ENCODE measurements at places on chromosomes 5 and 9.

DNA sequence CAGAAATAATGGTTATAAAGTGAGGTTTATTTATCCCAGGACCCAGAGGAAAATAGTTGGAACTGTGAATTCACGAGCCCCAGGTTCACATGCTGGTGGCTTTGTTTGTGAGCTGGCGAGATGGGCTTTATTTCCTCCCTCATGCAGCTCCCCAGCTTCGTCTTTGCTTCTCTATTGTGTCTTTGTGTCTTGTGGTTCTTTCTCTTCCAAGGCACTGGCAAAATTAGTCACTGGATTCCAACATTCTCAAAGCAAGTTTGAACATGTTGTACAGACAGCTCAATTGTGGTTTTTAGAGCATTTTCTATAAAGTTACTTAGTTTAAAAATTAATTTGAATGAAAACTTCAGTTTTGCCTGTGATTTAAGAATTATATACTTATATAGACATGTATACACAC lies 7.2 kb downstream of the NDUFS6 start:
- DNase-seq = no peak

DNA sequence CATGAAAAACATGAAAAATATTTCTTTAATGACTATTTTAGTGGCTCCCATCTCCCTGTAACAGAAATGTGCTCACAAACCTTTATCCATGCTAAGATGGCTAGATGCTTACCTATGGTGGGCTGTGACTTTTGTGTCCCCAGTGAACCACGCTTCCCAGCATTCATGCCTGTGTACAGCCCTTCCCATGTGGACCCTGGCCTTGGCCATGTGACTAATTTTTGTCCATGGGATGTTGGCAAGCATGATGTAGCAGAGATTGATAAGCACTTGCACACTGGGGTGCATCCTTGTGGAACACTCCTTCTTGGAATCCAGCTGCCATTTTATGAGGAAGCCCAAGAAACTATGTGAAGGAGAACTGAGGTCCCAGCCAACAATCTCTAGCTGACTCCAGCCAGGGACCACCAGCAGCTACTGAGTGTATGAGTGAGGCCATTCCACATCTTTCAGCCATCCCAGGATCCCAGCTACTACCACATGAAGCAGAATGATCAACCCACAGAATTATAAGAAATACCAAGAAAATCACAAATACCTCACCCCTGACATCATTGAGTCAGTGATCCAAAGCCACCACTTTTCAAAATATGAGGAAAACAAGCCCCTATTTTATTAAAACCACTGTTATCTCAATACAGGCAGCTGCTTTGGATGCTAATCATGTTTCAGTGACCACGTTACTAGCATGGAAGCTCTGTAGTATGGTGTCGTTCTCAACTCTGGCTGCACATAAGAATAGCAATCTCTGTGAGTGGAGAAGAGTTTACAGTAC lies 16.1 kb upstream of the RAI14 start:
- DNase-seq = no peak

- DNase-seq = no peak
Observed at GRCh38 chr5:74517700-74518099, 122.8 kb downstream of the ENC1 start.

DNA sequence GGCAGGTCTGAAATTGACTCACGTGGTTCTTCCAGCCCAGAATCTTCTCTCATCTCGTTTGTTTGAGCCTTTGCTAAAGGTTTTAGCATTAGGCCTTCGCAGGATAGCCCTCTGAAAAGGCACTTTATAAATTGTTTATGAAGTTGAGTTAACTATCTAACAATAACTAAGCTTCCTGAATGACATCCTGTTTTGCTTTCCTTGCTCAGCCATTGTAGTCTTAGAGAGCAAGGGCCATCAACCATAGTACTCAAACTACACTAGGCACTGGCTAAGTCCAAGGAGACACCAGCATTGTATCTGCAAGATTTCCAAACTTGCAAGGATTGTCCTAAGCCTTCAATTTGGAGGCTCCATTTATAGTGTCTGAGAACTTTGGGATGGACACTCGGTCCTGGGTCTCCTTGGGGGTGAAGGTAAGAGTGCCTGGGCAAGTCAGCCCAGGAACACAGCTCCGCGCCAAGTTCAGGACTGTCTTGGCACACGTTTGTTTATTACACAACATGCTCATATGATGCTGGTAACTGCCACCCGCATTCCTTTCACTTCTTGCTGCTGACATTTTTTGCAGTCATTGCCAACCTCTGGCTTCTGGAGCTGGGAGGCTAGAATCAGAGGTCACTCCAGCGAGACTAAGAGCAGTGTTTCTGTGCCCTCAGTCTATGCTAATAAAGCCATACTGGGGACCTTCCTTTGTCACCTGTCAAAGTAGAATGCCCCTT lies 151.1 kb downstream of the ESM1 start:
- DNase-seq = no peak

GRCh38 chr5:74093561-74093960 lies 467.6 kb downstream of the ARHGEF28 start:
- no peak for DNase-seq

GRCh38 chr5:16844952-16845351 lies 91.1 kb downstream of the MYO10 start:
- no peak for DNase-seq

DNA sequence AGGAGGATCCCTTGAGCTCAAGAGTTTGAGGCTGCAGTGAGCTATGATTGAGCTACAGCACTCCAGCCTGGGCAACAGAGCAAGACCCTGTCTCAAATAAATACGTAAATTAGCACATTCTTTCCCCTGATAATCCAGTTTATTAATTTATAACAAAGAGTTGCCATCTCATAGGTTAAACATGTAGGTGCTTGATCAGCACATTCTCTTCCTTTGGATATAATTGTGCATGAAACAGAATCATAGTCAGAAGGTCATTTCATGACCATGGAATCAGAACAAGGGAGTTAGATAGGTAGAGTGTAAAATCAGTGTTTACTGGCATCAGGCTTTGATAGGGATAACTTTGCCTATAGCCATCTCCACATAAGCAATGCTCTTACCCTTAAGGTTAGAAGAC lies 43.0 kb upstream of the KIAA1958 start:
- DNase-seq = no peak

GRCh38 chr5:170628691-170629565 lies 125.1 kb downstream of the KCNIP1 start:
- no peak for DNase-seq

GRCh38 chr5:149007174-149007573 lies 55.7 kb downstream of the SH3TC2 start:
- DNase-seq = no peak

DNA sequence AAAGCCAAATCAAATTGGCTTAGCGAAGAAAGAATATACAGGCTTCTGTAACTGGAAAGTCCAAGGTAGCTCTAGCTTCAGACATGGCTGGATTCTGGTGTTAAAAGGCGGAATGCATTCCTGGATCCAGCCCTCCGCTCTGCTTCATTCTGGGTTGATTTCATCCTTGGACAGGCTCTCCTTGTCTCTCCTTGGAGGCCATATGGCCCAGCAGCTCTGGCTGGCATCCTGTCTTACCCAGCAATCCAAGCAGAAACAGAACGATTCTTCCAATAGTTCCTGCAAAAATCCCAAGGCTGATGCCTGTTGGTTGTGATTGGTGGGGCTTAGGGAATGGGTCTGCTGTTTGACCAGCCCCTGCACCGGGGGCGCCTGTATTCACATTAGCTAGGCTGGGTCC lies 37.0 kb upstream of the SAP30L start:
- no peak for DNase-seq

DNA sequence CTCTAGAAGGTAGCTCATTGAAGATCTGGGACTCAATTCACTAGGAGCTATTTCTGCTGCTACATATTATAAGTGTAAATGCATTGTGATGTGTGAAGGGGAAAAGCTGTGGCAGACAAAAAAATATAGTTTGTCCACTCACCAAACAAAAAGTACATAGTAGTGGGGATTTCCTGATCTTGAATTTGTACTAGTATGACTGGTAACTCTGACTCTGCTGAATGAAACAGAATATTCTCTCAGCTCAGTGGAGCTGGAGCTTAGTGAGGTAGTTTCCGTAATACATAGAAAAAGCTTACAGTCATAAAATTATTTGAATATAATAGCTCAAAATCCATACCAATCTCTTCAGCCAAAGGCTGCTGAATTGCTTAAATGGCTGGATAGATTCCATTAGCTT lies 455.6 kb upstream of the CD180 start:
- no peak for DNase-seq

- DNase-seq = no peak
Observed at GRCh38 chr9:132040808-132041207, 38.9 kb downstream of the MED27 start.

Measured in activated naive CD4-positive, alpha-beta T cell (primary cell).